Panc1 (cell line): ENCODE measurements at places on chromosomes 1 and 21.

GRCh38 chr1:34013958-34014737, 150.3 kb downstream of the HMGB4 start:
- peak; percentile 8 for DNase-seq

- no peak for DNase-seq
Observed at GRCh38 chr21:32087447-32087846, 191.4 kb downstream of the MIS18A start.

DNA sequence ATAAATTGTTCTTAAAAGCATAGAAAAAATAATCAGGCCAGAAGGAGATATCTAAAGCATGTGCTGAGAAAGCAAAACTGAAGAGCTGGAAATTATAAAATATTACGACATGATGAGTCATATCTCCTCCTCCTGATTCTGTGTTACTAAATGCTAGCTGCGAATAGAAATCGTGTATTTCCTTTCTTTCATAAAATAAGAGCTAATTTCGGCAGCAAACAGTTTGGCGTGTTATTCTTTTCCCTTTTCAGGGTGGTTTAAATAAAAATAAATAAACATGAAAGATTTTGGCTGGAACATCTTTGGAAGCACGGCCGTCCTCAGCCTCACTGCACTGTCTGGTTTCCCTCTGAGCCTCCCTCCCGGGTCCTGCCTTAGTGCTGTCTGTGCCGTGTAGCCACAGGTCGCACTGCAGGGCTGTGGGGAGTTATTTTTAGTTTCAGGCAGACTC, 56.0 kb downstream of the ADARB1 start:
- DNase-seq = no peak

DNA sequence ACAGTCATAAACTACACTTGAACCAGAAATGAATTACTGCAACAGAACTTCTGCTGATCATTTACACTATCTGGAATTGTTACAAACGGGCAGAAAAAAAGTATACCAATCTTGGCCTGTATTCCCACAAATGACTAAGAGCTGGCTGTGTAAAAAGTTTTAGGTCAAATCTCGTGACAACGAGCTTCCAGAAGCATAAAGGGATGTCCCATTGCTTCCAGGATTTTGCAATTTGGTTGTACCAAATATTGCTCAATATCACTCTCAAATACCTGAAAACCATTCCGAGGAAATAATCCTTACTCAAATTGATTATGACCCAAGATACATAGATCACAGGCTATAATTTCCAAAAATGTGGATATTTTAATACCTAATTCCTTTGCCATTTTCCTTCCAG, 175.6 kb downstream of the TBX15 start:
- no peak for DNase-seq

GRCh38 chr1:182301467-182302198, 90.0 kb downstream of the GLUL start:
- no peak for DNase-seq

DNA sequence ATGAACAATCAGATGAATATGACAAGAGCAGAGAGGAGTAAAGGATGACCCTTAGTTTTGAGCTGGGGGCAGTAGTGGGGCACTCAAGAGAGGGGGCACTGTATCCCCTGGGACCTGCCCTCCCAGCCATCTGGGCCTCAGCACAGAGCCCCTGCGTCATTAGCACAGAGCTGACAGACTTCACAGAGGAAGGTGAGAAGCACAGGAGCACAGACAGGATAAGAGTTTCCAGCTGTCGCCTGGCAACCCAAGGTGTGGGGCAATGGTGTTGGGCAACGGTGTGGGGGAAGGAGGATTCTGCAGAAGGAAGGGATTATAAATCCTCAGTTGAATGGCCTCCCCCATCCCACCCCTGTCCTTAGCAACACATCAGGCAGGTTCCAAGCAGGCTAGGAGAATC, 30.2 kb downstream of the RAB3B start:
- no peak for DNase-seq

GRCh38 chr1:35326246-35326866, 57.8 kb downstream of the ZMYM4 start:
- DNase-seq = no peak

- DNase-seq = no peak
Observed at GRCh38 chr1:95716097-95716496, 482.1 kb downstream of the RWDD3 start.

- no peak for DNase-seq
Observed at GRCh38 chr21:42446531-42446930, 42.8 kb downstream of the UBASH3A start.

DNA sequence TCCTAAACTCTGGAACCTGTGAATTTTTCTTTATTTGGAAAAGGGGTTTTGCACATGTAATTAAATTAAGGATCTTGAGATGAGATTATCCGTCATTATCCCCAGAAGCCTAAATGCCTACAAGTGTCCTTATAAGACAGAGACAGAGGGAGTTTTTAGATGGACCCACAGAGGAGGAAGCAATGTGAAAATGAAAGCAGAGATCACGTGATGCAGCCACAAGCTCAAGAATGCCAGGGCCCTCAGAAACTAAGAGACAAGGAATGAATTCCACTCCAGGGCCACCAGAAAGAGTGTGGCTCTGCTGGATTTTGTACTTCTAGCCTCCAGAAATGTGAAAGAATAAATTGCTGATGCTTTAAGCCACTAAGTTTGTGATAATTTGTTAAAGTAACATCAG, 183.6 kb upstream of the UBE2U start:
- DNase-seq = no peak

- no peak for DNase-seq
Observed at GRCh38 chr1:236623371-236624166, 19.3 kb upstream of the HEATR1 start.

GRCh38 chr21:18603980-18604379, 200.4 kb upstream of the TMPRSS15 start:
- no peak for DNase-seq

DNA sequence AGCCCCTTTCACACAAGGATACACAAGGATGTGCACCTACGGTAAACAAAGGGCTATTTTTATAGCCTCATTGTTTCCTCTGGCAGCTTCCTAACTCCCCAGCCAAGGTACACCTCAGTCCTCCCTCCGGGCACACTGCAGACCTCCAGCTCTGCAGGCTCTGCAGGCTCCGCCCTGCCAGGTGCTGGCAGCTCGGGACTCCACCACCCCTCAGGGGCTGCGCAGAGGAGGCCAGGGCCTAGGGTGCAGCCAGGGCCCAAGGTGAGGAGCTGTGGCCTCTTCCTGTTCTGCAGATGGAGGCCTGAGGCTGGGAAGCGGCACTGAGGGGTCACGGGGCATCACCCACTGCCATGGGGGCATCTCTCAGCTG, 19.8 kb upstream of the CLSTN1 start:
- no peak for DNase-seq

GRCh38 chr21:38768471-38769063, 37.2 kb upstream of the ETS2 start:
- DNase-seq = peak; percentile 83

GRCh38 chr1:218565377-218565776, 220.2 kb downstream of the TGFB2 start:
- DNase-seq = no peak

GRCh38 chr1:240611619-240612480, at the start of gene GREM2:
Gene GREM2, minus strand, starts transcription at chr1:240612155. Its CDS starts 118,680 bp downstream, at chr1:240493475.
- no peak for DNase-seq

DNA sequence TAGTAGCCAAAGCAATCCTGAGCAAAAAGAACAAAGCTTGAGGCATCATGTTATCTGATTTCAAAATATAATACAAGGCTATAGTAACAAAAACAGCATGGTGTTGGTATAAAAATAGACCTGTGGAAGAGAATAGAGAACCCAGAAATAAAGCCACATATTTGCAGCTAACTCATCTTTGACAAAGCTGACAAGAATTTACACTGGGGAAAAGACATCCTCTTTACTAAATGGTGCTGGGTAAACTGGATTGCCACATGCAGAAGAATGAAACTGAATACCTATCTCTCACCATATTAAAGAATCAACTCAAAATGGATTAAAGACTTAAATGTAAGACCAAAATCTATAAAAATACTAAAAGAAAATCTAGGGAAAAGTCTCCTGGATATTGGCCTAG, 59.5 kb upstream of the CD55 start:
- no peak for DNase-seq

DNA sequence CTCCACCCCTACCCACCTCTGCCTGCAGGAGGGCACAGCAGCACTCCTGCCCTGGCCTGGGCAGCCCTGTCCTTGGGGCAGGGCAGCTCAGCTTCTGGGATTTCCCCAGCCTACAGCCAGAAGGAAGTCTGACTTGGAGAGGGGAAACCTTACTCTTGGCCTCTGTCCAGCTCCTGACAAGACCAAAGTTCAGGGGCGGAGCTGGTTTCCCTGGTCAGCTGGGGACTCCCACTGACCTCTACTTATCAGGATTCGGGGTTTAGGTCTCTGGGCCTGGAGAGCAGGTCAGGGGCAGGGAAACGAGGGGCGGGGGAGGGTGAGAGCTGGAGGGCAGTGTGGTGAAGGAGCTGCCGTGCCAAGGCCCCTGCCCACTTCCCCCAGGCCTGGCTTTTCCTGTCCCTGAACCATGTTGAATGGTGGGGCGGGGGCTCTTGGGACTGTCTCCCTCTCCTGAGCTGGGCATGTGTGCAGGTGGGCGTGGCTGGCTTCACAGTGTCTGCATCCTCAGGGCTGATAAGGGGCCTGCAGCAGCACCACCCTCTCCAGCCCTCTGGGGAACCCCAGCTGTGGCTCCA, 16.8 kb upstream of the ETV3 start:
- no peak for DNase-seq

DNA sequence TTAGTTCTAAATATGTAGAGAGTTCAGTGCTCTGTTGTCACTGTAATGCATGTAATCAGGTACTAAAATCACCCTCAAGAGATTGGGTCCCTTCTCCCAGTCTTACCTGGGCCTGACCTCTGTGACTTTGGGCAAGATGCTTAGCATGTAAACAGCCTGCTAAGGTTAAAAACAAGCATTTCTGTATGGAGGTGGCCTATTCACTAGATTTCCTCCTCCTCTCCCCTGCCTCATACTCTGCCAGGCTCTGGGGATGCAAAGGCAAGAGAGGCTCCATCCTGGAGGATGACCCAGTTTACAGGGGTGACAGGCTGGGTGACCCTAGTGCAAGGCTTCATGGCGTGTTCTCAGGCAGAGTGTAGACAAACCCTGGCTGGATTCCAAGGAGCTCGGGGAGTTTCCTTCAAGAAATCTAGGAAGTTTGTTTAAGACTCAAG, 28.8 kb downstream of the VANGL2 start:
- no peak for DNase-seq

DNA sequence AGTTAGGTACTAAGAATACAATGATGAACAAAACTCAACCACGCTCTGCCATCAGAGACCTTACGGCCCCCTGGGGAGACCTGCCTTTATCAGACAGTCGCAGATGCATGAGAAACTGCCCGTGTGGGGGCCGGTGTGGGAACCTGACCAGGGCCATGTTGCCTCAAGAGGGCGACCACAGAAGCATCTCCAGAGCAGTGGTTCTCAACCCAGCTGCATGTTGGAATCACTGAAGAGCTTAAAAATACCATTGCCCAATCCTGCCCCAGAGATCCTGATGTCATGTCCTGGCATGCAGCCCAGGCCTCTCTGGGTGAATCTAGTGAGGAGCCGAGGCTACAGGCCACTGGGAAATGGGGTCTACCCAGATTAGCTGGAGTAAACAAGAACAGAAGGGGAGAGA, 108.7 kb downstream of the PRDM2 start:
- no peak for DNase-seq

GRCh38 chr1:24643363-24644099, 429 bp downstream of the SRRM1 start:
- no peak for DNase-seq

- DNase-seq = no peak
Observed at GRCh38 chr1:75787524-75787923, 1.5 kb downstream of the RABGGTB start.

DNA sequence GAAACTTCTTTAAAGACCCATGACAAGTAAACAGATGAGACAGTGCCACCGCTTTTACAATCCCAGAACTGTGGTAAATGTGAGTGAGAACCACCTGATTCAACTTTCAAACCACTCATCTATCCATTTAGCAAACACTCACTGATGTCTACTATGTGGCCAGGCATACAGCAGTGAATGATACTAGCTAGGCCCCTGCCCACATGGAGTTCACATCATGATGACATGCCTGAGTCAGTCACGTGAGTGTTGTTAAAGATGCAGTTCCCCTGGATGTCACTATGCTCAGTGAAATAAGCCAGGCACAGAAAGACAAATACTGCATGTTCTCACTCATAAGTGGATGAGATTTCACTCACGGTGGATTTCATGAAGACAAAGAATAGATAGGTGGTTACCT, 28.4 kb downstream of the STX6 start:
- no peak for DNase-seq

DNA sequence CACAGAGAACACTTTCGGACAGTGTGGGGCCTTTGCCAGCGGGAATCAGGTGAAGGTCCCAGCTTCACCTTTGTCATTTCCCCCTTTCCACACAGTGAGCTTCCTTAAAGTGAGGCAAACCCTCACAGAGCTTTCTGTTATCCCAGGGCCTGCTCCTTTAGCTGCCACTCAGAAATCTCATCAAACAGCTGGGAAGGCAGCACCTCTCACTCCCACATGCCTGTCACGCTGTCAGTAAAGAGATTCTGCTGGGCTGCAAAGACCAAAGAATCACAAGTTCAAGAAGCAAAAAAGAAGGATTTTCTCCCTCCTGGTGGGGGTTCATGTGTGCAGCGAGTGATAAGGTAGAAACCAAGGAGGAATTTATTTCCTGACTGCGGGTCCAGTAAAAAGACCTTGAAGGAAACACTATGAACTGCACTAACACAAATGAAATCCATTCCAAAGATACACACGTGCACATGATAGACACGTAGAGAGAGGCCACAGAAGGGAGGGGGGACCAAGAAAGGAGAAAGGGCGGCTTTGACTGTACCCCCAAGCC, 44.0 kb downstream of the HTR6 start:
- no peak for DNase-seq

GRCh38 chr1:150551051-150551783, 2.0 kb downstream of the ADAMTSL4 start:
- DNase-seq = no peak

- no peak for DNase-seq
Observed at GRCh38 chr1:172699111-172699510, 40.2 kb downstream of the FASLG start.

GRCh38 chr1:178612261-178612660, 99.4 kb downstream of the TEX35 start:
- DNase-seq = no peak

GRCh38 chr1:65469889-65470340, 49.4 kb downstream of the LEPR start:
- no peak for DNase-seq

- no peak for DNase-seq
Observed at GRCh38 chr1:173870252-173871075, 2.3 kb downstream of the ZBTB37 start.

DNA sequence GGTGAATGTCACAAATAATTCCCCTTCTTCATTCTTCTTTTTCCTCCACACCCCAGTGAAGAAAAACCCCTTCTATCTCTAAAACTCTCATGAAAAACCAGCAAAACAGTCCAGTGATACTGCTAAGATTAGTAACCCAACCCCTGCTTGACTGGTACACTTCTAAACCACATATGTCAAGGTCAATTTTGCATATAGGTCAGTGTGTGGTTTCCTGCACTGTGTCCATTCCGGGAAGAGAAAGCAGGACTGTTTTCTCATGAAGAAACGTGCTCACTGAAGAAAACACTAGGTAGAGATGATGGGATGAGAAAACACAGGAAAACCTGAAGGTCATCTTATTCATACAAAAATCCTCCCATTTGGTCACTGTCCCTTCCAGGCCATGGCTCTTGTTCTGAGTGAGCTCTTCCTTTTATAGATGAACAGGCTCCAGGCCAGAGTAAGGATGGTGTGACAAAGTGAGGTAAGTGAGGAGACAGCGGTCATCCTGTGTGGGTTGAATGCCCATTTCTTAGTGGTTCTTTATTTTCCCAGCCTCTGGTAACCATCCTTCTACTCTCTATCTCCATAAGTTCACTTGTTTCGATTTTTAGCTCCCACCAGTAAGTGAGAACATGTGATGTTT, 122.7 kb downstream of the FASLG start:
- DNase-seq = no peak
